ENCODE measurements at places on chromosomes 2 and 18.

GRCh38 chr2:39738936-39739335, 40.1 kb downstream of the THUMPD2 start:
- no peak for DNase-seq

GRCh38 chr2:238920053-238920452, 72.2 kb downstream of the TWIST2 start:
- no peak for DNase-seq

GRCh38 chr2:241148239-241148638, 1.0 kb downstream of the PASK start:
- no peak for DNase-seq

DNA sequence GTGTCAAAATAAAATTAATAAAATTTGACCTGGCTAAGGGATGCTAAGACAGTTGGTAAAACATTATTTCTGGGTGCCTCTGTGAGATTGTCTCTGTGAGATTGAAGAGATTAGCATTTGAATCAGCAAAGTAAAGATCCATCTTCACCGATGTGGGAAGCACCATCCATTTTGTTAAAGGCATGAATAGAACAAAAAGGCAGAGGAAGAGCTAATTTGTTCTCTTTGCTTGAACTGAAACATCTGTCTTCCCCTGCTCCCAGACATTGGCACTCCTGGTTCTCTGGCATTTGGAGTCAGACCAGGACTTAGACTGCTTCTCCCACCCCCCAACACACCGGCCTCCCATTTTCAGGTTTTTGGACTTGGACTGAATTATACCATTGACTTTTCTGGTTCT, 603.8 kb upstream of the LINC00305 start:
- no peak for DNase-seq

- DNase-seq: no peak
Observed at GRCh38 chr2:158179660-158180059, 78.0 kb downstream of the UPP2 start.

GRCh38 chr2:239316562-239317465, 84.0 kb downstream of the HDAC4 start:
- no peak for DNase-seq

- DNase-seq: no peak
Observed at GRCh38 chr2:102149644-102150455, 7.3 kb downstream of the IL1R1 start.

- DNase-seq: peak; percentile 45
Observed at GRCh38 chr2:172196768-172197431, 94.2 kb upstream of the DLX2 start.

DNA sequence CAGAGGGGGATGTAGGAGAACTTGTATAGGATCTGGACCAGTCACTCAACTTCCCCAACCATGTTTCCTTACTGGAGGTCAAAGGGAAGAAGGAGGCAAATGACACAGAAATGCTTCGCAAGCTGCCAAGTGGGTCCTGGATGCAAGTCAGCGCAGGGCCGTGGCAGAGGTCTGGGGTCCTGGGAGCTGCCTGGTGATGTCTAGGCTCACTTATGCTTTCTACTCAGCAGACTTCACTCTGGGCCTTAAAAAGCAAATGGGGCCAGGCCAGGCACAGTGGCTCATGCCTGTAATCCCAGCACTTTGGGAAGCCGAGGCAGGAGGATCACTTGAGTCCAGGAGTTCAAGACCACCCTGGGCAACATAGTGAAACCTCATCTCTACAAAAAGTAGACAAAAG, 19.9 kb downstream of the HS1BP3 start:
- DNase-seq: no peak

GRCh38 chr18:49020621-49021021, 69.9 kb upstream of the SMAD7 start:
- DNase-seq: no peak

DNA sequence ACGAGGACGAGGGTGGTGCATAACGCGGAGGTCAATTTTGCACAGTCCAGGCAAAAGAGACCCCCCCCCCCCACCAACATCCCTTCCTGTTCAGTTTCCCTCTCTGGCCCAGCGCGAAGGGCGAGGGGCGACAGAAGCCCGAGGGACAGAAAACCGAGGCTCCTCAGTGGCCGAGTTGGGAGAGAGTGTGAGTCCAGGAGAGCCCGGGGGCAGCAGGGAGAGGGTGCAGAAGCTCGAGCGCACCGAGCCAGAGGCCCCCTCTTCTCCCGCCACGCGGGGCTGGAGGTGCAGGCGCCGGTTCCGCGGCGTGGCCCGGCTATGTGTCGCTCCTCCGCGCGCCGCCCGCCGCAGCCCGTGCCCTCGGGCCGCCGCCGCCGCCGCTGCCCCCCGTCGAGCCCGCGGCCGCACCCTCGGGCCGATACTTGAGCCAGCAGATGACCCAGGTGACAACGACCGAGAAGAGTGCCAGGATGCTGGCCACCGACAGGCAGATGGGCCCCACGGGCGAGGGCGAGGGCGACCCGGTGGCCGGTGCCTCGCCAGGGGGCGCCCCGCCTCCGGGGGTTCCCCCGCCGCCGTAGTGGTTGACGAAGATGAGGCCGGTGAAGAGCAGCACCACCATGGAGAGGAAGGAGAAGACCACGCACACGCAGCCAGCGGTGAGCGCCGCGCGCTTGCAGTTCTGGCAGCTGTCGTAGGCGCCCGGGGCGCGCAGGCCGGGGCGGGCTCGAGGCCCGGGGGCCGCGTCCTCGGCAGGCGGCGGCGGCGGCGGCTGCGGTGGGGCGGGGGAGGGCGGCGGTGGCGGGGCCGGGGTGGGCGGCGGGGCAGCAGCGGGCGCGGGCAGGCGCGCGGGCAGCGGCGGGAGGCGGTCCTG, 20.2 kb upstream of the PAX3 start:
- DNase-seq: no peak

DNA sequence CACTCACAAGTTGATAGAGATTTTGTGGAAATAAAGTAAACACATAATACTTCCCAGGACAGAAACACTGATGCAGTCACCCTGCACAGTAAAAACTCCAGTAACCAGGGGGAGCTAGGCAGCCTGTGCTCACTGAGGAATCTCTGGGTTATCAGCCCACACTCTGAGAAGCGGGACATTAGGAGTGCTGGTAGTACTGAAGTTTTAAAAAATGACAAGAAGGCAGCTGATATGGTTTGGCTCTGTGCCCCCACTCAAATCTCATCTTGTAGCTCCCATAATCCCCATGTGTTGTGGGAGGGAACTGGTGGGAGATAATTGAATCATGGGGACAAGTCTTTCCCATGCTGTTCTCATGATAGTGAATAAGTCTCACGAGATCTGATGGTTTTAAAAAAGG, 31.4 kb downstream of the KCTD1 start:
- DNase-seq: no peak

- no peak for DNase-seq
Observed at GRCh38 chr18:63773551-63773950, 1.7 kb upstream of the SERPINB7 start.

DNA sequence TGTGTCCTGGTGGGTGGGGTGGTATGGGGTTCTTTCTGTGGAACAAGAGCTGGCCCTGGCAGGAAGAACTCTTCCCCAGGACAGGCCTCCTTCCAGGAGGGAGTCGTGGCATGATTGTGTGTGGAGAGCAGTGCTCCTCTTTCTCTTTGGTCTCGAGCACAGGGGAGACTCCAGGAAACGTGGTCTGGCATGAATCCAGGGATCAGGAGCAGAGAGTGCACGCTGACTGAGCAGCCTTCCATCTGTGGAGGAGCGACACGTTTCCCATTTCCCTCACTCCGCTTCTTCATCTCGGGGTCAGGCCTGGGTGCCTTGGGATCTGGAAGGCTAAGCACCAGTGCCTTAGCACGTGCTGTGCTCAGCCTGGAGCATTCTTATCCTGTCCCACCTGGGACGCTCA, 132.0 kb upstream of the HDAC4 start:
- no peak for DNase-seq

- DNase-seq: no peak
Observed at GRCh38 chr2:96934831-96935540, 51.4 kb downstream of the FAM178B start.
